ENCODE measurements at places on chromosomes 13 and 19. TPM values are rescaled to one million over a fixed set of nuclear protein-coding genes. Genes with fewer than 3 reads are reported as not detected.

- DNase-seq: no peak
Measured at GRCh38 chr13:40613192-40613818, 53.1 kb downstream of the FOXO1 start.

DNA sequence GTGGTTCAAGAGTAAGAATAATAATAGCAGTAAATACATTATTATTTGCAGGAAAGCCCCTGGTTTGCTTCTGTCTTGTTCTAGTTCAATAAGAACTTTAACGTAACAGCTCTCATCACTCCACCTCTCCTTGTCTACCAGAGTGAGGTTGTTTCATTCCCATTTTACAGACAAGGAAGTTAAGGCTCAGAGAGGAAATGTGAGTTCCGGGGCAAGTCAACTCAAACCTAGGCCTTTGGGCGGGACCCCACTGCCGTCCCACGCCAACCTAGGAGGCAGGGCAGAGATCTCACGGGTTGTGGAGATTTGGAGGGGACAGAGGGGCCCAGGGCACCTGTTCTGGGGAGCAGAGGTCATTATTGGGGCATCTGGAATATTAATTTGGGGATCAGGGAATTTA lies 1.5 kb downstream of the MAP4K1 start:
- DNase-seq: no peak

The TEX26 gene
- total RNA-seq: not detected

DNA sequence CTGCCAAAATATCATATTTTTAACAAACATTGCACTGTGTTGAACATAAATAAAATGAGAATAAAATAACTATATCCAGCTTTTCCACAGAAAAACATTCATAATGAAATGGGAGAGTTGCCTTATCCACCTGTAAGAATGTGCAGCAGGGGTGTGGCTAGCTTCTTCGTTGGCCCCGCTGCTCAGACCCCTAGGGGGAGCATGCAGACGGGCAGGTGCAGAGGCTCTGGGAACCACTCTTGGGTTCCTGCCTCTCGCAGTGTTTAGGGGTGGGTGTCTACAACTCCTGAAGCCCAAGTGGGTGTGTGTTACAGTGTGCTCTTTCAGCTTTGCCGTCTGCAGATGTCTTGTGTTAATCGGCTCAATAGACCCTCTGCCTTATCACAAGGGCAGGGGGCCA lies 121.7 kb downstream of the SLITRK5 start:
- DNase-seq: no peak

GRCh38 chr13:53005626-53006025 lies 23.0 kb upstream of the OLFM4 start:
- DNase-seq: no peak

DNA sequence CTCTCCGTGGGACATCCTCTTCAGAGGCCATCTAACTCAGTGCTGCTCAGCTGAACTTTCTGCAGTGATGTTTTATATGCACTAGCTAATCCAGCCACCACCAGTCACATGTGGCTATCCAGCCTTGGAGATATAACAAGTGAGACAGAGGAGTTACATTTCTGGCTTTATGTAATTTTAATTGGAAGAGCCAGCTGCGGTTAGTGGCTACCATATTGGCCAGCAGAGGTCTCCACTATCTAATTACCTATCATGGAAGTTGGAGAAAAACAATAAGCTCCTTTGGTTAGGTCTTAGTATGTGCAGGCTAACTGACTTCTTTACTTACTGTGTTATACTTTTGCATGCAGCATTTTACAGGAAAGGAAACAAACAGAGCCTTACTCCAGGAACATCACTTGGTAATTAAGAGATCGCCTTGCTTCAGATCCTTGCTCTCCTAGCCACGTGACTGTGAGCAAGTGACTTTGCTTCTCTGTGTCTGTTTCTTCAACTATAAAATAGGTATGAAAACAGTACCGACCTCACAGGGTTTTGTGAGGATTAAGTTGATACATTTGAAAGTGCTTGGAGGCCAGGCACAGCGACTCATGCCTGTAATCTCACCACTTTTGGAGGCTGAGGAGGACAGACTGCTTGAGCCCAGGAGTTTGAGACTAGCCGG lies 1.6 kb upstream of the KLK10 start:
- peak; percentile 97 for DNase-seq

The CCDC70 gene
- not detected for total RNA-seq

The RNF225 gene
- 0.99 TPM for total RNA-seq

The NXNL1 gene
- not detected for total RNA-seq

DNA sequence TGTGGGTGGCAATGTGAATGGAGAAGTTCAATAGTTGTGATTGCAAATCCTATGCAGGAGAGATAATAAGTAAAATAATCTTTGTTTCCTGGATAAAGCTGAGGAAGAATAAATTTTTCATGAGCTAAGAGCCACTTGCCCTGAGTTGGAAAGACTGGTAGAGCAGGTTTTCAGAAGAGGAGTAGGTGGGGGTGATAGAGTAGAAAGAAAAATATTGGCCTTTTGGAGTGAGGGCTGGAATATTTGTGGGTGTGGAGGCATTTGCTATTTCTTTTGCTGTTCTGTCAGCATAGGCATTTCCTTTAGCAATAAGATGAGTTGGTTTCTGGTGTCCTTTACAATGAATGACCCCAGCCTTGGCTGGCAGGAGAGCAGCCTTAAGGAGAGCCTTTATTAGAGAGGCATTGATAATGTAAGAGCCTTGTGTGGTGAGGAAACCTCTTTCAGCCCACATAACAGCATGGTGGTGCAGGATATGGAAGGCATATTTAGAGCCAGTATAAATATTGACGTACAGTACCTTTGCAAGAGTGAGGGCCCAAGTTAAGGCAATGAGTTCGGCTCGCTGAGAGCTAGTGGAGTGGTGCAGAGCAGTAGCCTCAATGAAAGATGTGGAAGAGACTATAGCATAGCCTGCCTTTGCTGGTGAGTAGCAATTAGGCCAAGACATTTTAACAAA lies 11.6 kb upstream of the ZNF431 start:
- DNase-seq: no peak

DNA sequence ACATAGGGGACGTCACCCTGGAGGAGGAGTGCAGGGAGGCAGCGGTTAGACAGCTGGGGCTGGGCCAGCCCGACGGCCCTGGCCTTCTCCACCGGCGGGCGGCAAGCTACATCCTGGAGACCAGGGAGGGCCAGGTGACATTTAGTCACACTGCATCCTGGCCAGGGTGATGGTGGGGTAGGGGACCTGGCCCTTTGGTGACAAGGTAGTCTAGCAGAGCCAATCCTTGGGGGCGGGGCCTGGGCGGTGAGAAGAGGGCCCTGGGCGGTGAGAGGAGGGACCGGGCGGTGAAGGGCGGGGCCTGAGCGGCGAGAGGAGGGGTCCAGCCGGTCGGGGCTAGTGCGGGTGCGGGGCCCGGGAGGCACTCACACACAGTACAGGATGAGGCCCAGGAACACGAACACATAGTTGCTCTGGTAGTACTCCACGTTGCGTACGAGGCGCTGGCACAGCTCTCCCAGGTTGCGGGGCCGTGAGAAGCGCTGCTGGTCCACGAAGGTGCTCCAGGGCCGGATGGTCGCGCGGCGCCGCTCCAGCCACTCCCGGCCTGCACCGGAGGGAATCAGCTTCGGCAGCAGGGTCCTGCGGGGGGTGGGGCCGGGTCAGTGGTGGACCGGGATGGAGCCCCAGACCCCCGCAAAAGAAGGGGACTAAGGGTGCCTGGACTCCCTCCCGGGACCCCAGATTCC lies 610 bp downstream of the RABAC1 start:
- DNase-seq: peak; percentile 88

GRCh38 chr13:42320375-42320787 lies 48.4 kb downstream of the AKAP11 start:
- DNase-seq: no peak

DNA sequence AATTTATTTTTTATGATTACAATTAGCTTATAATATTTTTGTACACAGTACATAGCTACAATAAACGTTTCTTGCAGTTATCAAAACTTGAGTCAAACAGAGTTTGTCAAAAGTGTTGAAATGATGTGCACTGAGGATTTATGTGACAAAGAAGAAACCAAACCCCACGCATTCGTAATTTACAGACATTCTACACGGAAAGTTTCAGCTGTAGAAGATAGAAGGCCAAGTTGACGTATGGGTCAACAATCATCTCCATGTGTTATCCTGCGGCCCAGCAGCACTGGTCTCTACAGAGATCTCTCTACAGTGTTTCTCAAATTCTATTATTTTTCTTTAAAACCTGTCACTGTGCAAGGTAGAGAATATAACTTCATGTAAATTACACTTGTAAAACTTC lies 1507.6 kb downstream of the PCDH9 start:
- DNase-seq: no peak

The KLF2 gene
- total RNA-seq: 5.9 TPM

GRCh38 chr13:107373551-107373950 lies 805.6 kb upstream of the ARGLU1 start:
- peak; percentile 59 for DNase-seq

DNA sequence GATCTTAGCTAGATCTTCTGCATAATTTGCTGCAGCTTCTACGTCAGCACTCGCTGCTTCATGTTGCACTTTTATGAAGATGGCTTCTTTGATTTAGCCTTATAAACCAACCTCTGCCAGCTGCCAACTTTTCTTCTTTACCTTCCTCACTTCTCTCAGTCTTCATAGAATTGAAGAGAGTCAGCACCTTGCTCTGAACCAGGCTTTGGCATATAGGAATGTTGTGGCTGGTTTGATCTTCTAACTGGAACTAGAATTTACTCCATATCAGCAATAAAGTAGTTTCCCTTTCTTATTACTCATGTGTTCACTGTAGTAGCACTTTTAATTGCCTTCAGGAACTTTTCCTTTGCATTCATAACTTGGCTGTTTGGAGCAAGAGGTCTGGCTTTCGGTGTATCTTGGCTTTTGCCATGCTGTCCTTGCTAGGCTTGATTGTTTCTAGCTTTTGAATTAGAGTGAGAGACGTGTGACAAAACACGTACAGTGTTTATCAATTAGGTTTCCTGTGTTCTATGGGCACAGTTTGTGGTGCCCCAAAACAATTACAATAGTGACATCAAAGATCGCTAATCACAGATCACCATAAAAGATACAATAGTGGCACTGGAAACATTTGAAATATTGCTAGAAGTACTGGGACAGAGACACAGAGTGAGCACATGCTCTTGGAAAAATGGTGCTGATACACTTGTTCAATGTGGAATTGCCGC lies 50.7 kb downstream of the NDFIP2 start:
- DNase-seq: no peak

DNA sequence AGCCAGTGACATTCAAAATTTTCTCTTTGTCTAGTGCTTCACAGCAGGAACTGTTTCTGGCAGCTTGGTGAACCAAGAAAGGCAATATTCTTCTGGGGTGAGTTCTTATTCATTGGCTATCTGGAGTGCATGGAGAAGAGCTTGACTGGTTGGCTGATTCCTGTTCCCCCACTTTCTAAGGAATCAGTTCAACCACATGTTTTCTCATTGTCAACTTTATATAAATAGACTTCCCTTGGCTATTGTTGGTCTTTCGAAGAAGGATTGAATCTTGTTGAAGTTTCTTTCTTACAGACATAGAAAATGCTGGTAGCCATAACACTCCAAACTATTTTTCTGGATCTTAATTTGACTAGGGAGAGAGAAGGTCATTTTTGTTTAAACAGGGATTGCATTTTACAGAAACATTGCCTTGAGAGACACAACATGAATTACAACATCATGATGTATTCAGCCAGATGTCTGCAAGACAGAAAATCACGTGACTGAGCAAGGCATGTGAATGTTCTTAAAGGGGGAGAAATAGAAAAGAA lies 85.2 kb downstream of the EDNRB start:
- no peak for DNase-seq

GRCh38 chr13:48066310-48066989 lies 28.5 kb downstream of the MED4 start:
- DNase-seq: peak; percentile 13

The ZNF283 gene
- 10.9 TPM for total RNA-seq

GRCh38 chr13:65540175-65540574 lies 1690.0 kb downstream of the PCDH9 start:
- DNase-seq: peak; percentile 4

DNA sequence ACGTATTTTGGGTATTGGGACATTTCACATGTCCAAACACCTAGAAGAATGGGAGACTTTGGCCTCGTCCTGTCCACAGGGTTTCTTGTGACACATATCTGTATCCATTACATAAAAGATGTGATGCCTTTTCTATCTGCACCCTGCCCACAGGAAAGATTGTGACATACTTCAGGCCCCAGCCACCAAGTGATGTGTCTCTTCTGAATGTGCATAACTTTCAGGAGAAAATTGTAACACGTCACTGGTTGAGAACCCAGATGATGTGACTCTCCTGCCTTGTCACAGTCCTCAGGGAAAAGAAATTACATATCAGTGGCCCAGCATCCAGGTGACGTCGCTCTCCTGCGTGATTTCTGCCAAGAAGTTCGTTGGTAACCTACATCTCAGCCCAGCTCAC lies 21.0 kb upstream of the ZNF681 start:
- DNase-seq: no peak

The CABP5 gene
- total RNA-seq: not detected

GRCh38 chr19:2634960-2635359 lies 67.5 kb downstream of the GNG7 start:
- DNase-seq: no peak

The SHISA7 gene
- total RNA-seq: not detected

DNA sequence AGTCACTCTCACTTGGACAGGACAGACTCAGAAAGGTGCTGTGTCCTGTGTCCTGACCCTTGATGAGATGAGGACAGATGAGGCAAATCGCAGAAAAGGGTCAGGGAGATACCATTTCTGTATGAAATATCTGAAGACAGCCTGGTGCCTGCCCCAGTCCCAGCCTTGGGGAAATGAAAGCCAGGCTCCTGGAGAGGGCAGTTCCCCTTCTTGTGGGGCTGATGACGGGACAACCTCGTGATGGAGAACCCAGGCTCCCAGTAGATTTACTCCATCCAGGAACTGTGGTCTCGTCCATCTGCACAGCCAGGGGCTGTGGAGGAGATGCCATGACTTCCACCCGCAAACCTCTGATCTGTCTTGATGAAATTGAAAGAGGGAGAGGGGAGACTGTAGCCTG lies 13.8 kb downstream of the LILRB1 start:
- no peak for DNase-seq

DNA sequence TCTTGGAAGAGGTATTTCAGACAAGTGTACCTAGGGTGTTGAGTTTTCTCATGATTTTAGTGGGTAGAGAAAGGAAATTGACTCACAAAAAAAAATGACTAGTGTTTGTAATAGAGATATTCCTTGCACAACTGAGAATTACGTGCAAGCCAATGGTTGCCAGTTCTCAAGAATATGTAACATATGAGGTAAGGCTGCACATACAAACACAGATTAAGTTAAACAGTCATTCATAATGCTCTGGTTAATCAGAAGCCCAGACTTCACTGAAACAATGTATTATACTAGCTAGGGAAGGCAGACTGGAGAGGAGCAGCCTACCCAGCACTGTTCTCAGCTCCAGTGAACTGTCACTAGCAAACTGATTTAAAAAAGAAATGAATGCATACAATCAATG lies 418.3 kb downstream of the DIAPH3 start:
- DNase-seq: no peak

DNA sequence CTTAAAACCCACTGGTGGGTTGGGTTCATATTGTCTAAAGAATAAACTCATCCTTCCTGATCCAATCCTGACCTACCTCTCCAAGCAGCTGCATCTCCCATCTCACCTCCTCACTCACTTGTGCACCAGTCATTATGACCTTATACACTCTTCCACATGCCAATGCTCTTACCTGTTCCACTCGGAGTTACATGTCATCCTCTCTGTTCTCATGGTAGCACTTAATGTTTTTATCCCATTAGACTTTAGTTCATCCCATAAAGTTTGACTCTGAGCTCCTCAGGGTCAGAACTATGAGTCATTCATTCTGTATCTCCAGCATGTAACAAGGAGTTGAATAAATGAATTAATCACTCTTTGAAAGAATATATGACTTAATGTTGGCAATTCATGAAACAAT lies 330.2 kb downstream of the KLF12 start:
- peak; percentile 10 for DNase-seq

- peak; percentile 39 for DNase-seq
Measured at GRCh38 chr19:3556978-3557460, 367 bp downstream of the MFSD12 start.

Measured in HT-29 (cell line).